WTC11 (cell line): ENCODE measurements at places on chromosomes 2 and 18. TPM values are rescaled to one million over a fixed set of nuclear protein-coding genes. Genes with fewer than 3 reads are reported as not detected.

RAB17 gene
- 134 to 140 TPM (median 137 TPM) in 3 replicates for total RNA-seq

DNA sequence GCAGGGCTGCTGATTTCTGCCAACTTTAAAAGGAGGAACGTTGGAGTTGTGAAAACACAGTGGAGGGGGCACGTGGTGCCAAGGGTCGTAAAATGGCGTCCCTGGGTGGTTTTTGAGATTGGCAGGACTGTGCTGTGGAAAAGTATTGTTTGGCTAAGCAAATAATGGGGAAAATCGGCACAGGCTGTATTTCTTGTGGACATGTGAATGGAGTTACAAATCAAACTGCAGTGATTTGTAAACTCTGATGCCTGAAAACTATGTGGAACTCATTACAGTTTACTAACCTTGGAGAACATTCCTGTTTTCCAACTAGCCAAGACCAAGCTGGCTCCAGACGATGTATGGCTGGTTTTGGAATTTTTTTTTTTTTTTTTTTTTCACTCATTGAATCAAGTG, 68.7 kb downstream of the KCTD1 start:
- DNase-seq, result no peak

DNA sequence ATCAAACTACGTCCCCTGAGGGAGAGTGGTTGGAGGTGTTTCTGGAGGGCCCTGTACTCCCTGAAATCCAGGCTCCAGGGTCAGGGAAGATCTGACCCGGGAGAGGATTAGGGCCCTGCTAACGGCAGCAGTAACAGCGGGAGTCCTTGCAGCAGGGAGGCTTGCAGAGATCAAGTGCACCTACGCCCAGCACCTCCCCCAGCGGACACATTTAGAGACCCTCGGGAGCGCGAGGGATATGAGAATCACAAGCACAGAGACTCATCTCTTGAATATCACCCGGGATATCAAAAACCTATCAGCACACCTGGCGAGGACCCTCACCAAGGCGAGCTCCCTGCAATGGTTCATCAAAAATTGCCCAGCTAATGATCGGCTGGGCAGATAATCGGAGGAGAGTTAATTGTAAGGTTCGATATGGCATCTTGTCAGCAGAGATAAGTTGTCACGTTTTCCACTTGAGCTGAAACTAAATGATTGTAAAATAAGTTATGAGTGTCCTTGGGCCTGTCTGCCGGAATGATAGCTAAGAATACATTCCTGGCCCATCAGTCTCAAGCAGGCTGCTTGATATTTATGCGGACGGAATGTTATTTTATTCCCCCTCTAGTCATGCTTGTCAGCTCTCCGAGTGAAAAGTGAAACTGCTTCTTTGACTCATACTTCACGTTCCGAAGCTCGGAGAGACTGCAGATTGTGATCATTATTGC, 209.8 kb downstream of the GBX2 start:
- no peak for DNase-seq

DNA sequence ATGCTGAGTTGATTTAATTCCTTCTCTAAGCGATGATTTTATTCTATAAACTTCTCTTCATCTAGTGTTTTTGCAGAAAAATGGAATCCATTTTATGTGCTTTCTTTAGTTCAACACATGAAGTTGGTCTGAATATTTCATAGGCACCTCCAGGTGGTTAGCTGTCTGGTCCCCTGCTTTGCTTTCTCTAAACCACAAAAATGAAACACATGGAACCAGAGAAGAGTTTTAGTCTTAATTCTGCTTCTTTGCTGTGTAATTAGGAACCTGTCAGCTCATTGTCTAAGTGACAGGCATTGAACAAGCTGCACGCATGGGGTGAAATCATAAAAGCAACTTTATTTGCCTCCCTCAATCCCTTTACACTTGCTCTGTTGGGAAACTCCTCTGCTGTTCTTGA, 150.4 kb downstream of the PIK3C3 start:
- no peak for DNase-seq
